ENCODE measurements at places on chromosomes 7 and 10.

DNA sequence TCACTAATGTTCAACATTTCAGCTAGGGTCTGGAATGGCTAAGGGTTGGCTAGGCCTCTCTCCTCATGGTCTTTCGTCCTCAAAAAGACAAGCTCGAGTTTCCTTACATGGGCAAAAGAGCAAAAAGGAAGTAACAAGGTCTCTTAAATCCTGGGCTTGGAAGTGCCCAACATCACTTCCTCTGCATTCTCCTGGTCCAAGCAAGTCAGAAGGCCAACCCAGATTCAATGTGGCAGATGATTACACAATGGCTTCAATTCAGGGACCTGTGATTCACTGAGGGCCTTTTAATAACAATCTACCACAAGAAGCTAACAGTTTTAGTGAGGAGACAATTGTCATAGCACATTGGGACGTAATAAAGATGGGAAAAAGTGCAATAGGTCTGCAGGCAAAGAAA lies 4.4 kb upstream of the NUP205 start:
- DNase-seq, result no peak

DNA sequence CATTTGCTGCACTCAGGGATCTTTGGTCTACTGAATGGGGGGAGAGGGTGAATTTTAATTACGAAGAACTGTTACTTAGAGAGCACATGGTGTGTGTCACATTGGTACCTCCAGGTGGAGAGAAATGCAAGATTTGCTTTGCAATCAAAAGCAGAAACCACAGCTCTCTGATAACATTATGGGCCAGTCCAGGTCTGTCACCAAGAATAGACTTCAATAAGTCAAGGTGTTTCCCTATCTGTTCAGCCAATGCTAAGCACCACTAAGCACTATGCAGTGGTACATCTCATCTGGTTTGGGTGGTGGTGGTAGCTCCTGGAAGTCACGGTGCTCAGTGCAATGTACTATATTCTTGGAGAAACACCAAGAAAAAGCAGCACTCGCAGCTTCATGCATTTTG lies 119.6 kb upstream of the AFAP1L2 start:
- no peak for DNase-seq

DNA sequence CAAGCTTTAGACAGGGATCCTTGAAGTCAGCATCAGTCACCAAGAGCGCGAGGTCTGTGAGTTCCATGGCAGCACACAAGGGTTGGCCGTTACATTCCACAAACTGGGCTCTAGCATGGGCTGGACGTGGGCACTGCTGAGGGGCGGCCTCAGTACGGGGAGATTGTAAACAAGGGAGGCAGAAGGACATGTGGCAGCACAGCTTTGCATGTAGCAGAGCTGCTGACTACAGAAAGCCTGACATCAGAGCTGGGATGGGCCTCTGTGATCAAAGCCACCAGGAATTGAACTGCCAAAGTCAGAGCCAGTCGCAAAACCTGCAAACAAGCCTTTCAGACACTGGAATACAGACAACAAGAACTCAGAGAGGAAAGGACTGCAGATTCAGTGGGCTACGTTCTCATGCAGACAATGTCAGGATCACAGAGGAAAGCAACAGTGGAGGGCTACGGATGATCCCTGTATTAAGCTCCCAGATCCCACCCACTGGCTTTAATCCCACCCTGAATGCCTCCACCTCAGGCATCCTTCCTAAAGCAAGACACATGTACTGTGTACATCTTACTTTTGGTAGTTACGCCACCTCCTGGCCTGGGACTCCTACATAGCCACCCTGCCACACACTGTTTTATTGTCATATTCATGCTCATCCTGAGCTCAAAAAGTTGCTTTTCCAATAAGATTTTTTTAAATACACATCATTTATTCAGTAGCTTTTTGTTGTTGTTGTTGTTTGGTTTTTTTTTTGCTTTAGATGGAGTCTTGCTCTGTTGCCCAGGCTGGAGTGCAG lies 291.1 kb upstream of the IMMP2L start:
- no peak for DNase-seq

- no peak for DNase-seq
Observed at GRCh38 chr10:17597386-17597785, 19.8 kb downstream of the HACD1 start.

- no peak for DNase-seq
Observed at GRCh38 chr7:25143763-25144162, 18.7 kb upstream of the CYCS start.

DNA sequence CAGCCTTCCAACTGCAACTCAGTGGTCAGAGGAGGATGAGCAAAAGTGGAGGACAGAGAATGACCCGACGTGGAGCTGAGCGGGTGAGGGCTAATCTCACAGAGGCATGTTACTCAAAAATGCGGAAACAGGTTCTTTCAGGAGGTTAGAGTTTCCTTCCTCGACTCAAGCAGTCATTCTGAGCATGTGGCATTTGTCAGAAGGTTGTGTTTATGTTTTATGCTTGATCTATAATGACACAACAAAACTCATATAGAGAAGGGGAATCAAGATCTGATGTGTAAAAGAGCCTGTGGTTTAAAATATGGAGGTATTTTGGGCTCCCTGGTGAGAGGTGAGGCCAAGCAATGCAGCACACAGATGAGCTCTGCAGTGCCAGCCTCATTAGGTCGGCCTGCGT lies 311.4 kb downstream of the ADARB2 start:
- DNase-seq, result no peak

- no peak for DNase-seq
Observed at GRCh38 chr7:70432567-70433001, 699.4 kb upstream of the GALNT17 start.

DNA sequence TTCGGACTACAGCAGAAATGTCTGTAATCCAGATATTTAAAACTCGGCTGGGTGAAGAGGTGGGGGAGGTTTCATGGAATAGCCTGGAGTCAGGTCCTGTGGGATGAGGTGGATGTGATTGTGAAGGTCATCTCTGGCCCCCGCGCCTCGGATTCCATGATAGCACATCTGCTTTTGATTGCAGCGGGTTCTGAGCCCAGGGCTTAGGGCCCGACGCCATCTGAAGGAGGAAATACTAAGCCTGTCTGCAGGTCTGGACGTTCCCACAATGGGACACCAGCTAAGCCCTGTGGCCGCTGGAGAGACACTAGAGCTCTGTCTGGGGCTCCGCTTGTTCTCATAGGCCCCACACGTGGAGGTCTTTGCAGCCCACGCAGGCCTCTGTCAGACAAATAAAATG lies 328.7 kb downstream of the CXCL12 start:
- DNase-seq, result no peak

- DNase-seq, result no peak
Observed at GRCh38 chr7:90536449-90536848, 59.7 kb upstream of the CDK14 start.

GRCh38 chr7:92246360-92247101 lies 757 bp downstream of the ANKIB1 start:
- no peak for DNase-seq

GRCh38 chr7:25014756-25015155 lies 34.8 kb upstream of the OSBPL3 start:
- DNase-seq, result no peak

- no peak for DNase-seq
Observed at GRCh38 chr7:41446606-41447449, 256.1 kb downstream of the INHBA start.

DNA sequence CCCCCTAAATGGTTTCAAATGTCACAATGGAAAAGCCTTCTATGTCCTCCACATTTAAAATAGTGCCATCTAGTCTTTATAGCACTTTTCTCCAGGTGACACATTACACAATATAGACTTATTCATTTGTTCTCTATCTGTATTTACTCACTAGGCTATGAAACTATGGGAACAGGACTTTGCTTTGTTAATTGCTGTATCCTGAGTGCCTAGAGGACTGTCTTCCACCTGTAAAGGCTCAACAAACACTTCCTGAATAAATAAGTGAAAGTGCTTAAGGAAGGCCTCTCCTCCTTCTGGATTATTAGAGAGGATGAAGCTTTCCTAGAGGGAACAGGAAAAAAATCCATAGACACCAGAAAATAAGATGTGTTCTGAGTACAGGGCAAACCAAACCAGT lies 397.6 kb upstream of the LRRN3 start:
- no peak for DNase-seq

DNA sequence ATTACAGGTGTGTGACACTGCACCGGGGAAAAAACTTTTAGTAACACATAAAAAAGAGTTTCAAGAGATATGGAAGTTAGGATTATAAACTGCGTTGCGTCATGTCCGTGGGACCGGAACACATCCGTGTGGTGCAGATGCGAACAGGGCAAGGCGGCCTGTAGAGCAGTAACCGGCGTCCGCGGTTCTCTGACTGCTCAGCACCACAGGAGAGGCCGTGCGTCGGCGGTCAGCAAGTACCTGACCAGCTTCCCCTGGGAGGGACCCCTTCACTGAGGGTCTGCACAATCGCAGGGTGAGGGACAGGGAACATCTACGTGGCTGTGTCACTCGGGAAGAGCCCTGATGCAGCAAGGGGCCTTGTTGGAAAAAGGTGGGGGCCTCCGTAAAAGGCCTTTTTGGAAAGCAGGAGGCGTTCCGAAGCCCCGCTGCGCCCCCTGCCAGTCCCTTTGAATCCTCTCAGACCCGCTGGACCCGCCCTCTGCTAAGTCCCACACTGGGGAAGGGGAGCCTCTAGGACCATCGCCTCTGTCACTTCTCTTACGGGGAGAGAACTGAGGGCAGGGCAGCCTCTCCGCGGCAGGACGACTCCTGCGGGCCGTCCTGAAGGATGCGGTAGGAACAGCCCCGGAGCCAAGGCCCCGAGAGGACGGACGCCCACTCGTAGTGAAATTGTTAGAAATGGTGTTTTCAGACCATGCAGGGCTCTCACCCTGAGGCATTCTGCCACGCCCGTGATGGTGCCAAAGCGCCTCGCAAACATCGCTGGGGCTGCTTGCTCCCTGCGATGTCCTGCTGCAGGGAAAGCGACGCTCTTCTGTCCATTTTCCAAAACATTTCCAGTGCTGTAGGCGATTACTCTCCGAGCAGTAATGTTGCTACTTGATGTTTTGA lies 771.6 kb upstream of the COBL start:
- no peak for DNase-seq

DNA sequence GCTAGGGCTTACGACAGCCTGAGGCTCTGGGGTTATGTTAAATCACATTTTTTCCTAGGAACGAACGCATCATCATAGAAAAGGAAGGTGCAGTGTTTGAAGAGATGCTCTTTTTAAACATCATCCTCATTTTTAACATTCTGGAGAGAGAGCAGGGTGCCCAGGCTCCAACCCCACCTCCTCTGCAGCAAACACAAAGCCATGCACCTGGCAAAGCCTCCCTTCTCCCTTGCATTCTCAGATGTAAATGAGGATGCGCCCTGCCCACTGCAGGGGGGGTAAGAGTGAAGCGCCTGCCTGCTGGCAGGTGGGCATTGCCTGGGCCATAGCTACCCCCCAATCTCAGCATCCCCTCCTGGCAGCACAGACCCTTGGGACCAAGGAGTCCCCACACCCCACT lies 92.4 kb downstream of the PTPRN2 start:
- no peak for DNase-seq

DNA sequence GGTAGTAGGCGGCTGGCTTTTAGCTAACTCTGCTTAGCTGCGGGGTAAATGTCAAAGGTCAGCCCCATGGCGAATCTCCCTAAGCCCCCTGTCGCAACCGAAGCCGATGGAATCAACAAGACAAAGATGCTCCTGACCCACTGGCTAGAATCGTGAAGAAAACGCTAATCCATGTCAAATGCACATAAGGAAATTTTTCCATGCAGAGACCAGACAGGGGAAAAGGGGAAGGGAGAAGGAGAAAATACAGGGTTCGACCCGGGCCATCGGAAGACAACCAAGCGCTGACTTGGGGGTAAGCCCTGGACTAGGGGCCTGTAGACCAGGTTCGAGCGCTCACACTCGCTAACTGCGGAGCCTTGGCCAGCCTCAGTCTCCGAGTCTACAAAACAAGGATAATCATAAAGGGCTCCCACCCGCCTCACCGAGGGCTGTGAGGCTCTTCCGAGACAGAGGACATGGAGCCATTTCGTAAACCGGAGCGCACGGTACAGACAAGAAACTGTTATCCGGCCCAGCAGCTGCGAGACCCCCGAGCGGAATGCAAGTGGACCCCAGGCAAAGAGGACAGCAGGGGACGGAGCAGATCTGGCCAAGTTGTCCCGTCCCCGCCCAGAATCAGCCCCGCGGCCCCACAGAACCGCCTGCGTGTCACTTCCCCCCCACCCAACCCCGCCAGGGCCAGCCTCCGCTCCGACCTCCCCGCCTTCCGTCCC lies 507 bp downstream of the SAR1A start:
- no peak for DNase-seq

- DNase-seq, result no peak
Observed at GRCh38 chr10:129678186-129678585, 211.1 kb downstream of the MGMT start.

- DNase-seq, result no peak
Observed at GRCh38 chr7:45869426-45869825, 3.5 kb downstream of the CCDC201 start.

- DNase-seq, result no peak
Observed at GRCh38 chr10:128867210-128867609, 599.8 kb upstream of the MGMT start.

DNA sequence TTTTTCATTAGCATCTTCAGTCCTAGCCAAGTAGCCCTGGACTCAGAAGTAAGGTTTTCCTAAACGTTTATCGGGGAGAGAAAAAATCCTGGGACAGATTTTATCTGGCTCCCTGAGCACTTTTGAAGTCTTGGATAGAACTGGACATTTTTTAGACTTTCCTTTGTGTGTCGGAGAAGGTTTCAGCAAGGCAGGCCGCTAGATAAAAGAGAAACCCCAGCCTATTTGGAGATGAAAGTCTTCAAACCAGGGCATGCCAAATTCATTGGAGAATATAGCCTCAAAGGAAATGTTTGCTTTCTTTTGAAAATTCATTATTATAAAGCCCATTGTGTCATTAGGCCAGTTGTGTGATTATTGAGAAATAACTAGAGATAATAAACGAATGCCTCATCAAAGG lies 228.1 kb downstream of the BAMBI start:
- DNase-seq, result no peak
